ENCODE measurements at places on chromosomes 13 and 19.
A peak's percentile ranks its signal among the peaks of the same experiment; 100 is the strongest.

DNA sequence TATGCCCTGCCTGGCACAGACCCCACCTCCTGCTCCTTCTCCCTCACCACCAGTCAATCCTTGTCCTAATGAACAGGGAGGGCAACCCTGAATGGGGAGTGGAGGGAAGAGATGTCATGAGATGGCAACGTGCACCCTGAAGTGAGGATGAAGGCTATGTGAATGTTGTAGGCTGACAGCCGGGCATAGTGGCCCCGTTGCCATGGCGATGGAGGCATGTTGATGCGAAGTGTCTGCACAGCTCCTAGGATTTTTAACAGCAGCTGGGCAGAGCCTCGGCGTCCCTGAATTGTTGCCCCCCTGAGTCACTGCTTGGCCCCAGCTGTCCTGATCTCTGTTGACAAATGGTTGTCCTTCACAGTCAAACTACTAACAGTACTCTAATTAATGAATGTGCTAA is 4.8 kb upstream of the ALOX5AP start:
- no peak for DNase-seq

GRCh38 chr13:26721251-26722121 is 39.1 kb downstream of the GPR12 start:
- DNase-seq, result no peak

- peak; percentile 39 for DNase-seq
Measured at GRCh38 chr19:7500811-7501450, 12.1 kb upstream of the PEX11G start.

- DNase-seq, result no peak
Measured at GRCh38 chr13:112889351-112890290, 79.4 kb upstream of the MCF2L start.

DNA sequence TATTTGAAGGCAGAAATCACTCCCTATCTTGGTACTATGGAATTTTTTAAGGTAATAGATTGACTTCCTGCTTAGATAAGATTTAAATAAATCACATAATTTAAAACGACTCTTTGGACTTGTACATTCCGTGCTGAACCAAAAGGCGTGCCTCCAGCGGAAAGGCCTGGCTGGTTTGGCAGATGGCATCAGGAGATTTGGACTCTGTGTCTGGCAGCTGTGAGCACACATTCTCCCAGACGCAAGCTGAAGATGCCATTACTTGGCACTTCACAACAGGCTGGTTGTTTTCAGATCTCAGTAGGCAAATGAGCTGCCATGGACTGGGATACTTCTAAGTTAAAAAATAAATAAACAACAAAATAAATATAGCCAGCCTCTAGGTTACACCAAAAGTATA is 104.5 kb upstream of the SLC15A1 start:
- DNase-seq, result no peak

- DNase-seq, result no peak
Measured at GRCh38 chr19:1467490-1468273, 11.3 kb downstream of the C19orf25 start.

DNA sequence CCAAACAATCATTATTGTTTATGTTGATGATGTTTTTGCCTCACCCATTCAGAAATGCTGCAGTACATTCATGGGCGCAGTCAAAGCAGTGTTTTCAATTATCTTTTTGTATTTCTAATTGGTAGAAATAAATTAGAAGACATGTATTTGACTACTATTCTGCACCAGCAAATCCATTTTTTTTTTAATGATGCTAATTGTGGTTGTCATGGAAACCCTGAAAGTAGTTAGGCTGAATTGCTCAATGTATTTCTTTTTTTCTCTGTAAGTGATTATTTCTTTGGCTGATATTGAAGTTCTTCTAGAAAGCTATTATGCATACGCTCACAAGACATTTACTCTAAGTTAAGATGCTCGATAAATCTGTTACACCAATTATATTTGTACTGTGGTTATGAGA is 101.2 kb downstream of the RFC3 start:
- no peak for DNase-seq

DNA sequence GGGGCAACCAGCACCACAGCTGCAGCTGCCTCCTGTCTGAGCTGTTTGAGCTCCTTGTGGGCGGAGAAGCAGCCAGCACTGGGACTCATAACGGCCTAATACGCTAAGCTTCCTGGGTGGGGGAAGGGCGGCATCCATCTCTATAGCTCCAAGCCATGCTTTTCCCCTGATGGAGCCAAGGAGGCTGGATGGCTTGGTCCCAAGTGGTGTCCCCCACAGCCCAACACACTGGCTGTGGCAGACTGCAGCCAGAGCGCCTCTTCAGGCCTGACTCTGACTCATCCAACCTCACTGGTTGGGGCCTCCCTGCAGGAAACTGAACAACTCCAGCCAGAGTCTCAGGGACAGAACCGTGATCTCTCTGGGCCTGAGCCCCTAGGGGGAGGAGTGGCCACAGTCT is 537.3 kb downstream of the SUCLA2 start:
- DNase-seq, result no peak

GRCh38 chr13:24270639-24271141 is 38.7 kb upstream of the C1QTNF9 start:
- peak; percentile 19 for DNase-seq

- DNase-seq, result no peak
Measured at GRCh38 chr13:48944221-48944620, 31.5 kb upstream of the FNDC3A start.

DNA sequence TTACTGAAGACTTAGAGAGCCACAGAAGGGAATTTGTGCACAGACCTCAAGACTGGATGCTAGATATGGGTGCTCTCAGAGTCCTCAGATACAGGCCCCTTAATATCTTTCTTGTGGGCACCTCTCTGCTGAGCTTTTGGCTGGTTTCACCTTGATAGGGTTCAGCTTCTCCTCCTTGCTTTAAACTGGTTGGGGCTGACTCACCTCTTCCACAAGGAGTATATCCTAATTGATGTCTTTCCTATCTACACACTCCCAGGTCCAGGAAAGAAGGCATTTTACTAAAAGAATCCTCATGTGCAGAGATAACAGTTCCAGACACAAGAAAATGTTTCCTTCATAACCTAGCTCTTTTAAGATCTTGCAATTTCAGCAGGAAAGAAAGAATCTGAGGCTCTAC is 284.4 kb downstream of the NDFIP2 start:
- DNase-seq, result no peak

- DNase-seq, result no peak
Measured at GRCh38 chr13:41995946-41996345, 35.0 kb upstream of the VWA8 start.

DNA sequence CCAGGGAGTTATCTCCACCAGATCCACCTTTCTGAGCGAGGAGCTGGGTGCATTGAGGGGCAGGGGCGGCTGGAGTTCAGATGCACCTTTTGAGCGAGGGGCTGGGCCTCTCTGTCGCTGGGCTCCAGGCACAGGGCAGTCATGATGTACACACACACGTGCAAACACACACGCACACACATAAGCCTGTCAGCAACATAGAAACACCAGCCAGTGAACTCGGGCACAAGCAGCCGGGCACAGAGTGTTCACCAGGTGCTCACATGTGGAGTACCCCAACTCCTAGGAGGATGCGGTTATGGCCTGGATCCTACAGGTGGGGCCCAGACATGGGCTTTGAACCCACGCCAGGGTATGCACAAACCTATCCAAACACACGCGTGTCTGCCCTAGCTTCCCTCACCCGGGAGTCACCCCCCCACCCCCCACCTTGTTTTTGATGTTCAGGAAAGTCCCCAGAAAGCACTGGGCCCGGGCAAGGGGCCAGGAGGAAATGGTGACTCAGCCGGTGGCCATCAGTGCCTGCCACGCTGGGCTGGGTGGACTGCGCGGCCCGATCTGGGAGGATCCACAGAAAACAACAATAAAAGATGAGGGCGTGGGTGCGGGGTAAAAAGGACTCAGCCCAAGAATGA is 13.3 kb downstream of the ARRDC2 start:
- peak; percentile 61 for DNase-seq

All from stimulated activated CD4-positive, alpha-beta T cell treated with anti-CD3 and anti-CD28 coated beads, Interleukin-15, amount 100 ng/mL, for 1 hour (primary cell).